ENCODE measurements at places on chromosomes 5 and 9.

- DNase-seq, result no peak
Observed at GRCh38 chr9:132878695-132879456, at the start of gene SPACA9. Gene SPACA9 (plus strand): TSS chr9:132878898. CDS start chr9:132883948, 5,050 bp downstream.

GRCh38 chr5:54981928-54982327 lies 3.5 kb downstream of the ESM1 start:
- no peak for DNase-seq

DNA sequence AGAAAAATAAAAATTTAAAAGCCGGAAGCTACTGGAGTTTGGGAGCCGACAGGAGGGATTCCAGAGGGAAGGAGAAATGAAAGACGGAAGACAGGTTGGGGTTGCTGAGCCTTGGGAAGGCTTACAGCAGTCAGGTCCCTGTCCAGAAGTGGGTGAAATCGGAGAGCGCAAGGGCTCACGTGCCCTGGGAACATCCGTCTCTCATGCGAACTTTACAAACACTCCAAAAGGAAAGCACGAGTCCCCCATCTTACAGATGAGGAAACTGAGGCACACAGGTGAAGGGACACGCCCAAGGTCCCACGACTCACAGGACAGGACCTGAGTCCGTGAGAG lies 347 bp upstream of the OLFML2A start:
- DNase-seq, result no peak

GRCh38 chr9:7055171-7055903 lies 297.6 kb downstream of the KDM4C start:
- no peak for DNase-seq

DNA sequence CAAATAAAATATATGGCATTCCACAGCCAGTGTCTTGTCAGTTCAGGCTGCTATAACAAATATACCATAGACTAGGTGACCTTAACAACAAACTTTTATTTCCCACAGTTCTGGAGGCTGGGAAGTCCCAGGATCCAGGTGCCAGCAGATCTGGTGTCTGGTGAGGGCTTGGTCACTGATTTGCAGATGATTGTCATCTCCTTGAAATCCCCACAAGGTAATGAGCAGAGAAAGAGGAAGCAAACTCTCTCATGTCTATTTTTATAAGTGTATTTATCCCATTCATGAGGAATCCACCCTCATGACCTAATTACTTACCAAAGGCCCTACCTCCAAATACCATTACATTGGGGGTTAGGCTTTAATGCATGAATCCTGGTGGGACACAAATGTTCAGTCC lies 663.2 kb downstream of the TLR4 start:
- DNase-seq, result no peak

GRCh38 chr9:97445119-97445701 lies 33.3 kb downstream of the TDRD7 start:
- DNase-seq, result no peak

- DNase-seq, result no peak
Observed at GRCh38 chr5:110371725-110372041, 354.8 kb downstream of the TMEM232 start.

DNA sequence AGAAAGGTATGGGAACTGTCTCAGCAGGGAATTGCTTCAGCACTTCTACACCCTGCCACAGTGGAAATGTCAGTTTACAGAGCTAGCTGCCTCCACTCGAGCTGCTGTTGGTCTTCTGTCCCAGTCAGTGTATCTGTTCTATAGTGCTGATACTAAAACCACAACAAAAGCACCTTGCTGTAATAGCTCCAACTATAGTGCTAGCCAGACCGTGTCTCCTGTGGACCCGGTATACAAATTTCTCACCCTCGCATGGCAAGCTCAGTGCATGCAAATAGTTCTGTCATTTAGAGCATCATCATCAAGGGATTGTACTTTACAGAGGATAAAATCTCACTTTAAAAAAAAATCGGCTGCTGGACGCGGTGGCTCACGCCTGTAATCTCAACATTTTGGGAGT lies 51.5 kb upstream of the IQGAP2 start:
- DNase-seq, result no peak

DNA sequence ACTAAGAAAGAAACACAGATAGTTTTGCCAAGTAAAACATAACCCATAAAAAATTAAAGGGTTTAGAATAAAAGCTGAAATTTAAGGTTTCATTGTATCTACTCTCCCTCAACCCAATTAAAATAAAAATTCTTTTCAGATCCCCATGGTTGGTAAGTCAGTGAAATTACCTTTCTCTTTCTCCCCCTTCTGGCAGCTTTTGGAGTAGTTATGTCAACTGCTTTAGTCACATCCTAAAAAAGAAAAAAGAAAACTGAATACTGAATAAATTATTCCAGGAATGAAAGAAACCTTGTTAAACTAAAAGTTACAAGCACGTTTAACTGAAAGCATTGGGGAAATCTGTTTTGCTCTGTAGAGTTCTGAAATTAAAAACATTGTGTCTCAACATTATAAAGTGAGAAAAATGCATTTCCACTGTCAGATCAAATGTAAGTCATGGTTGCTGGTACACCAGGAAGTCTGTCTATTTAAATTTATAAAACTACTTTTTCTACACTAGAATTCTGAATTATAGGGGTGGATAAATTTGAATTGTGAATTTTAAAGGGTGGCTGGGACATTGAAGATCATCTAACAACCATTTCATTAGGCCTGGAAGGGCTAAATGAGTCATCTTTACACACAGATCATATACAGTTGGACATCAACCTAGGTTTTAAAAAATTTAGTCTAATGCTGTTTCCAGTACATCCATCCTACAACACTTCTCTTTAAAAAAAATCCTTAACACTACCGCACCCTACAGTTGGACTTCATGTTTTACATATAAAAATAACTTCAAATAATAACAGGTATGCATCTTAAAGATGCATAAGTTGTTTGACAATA lies 24.7 kb downstream of the PSIP1 start:
- DNase-seq, result peak; percentile 23

GRCh38 chr9:6506571-6506970 lies 93.6 kb downstream of the UHRF2 start:
- no peak for DNase-seq

DNA sequence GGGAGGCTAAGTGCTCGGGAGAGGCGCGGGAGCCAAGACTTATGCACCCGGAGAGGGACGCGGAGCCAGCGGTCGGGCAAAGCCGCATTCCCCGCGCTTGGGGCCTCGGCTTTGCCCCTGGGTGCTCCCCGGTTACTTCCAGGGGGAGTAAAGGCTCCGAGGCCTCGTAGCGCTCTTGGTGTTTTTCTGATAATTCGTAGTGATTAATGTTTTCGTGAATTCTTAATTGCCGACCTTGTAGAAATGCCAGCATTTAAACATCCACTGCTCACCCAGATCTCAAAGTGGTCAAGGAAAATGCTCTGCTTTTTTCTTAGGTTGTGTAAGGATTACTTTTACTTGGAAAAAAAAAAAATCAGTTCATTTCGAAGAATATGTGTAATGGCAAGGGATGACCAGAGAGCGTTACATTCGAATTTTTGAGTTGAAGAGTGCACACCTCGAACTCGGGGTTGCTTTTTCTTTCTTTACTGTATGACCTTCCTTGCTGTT lies 654 bp upstream of the TUT7 start:
- no peak for DNase-seq

- no peak for DNase-seq
Observed at GRCh38 chr9:82987370-82988189, 75.4 kb downstream of the RASEF start.

GRCh38 chr9:128805661-128806060 lies 12.6 kb upstream of the ENDOG start:
- DNase-seq, result no peak

GRCh38 chr5:96408841-96409538 lies 24.1 kb downstream of the PCSK1 start:
- no peak for DNase-seq

- DNase-seq, result no peak
Observed at GRCh38 chr5:1447671-1448361, 2.6 kb upstream of the SLC6A3 start.

- no peak for DNase-seq
Observed at GRCh38 chr5:10124287-10124686, 125.4 kb downstream of the ATPSCKMT start.

- no peak for DNase-seq
Observed at GRCh38 chr5:158140120-158140731, 281.3 kb upstream of the CLINT1 start.

- DNase-seq, result no peak
Observed at GRCh38 chr5:35598707-35599370, 18.8 kb upstream of the SPEF2 start.

DNA sequence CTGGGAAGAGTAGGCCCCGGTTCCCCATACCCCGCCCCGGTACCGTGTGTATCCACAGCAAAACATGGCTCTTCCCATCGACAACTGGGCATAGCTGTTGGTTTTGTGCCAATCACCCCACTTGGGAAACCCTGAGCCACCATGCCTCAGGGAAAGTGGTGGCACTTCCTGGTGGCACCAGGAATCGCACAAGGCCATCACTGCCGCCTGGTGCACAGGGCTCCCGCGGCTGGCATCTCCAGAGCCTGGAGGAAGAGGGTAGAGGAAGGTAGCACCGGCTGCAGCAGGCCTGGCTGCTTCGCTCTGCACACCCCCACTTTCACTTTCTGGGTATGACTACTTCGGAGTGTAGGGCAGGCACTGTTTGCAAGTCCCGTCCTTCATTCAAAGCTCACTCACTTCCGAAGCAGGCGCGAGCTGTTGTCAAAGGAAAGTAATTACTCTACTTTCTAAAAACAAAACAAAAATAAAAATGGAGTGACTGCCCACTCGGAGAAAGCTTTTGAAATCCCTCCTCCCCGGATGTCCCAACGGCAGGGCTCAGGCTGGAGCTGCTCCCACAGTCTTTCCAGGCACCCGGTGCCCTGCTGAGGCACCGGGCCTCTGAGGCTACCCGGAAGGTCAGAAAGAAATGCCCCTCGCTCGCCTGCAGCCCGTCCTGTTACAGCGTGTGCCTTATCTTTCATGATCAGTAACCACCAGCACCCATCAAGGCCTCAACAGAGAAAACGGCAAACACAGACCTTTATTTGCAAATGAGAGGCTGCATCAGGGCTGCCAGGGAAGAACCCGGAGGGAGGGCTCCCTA lies 2.0 kb downstream of the BRD3 start:
- peak; percentile 66 for DNase-seq

All from CD4-positive, alpha-beta T cell treated with Interleukin-6 at 100 ng/mL for 8 hours (primary cell).